Pancreas (tissue), 10 donors: ENCODE measurements at places on chromosomes 13 and 19. TPM values are rescaled to one million over a fixed set of nuclear protein-coding genes. Genes with fewer than 3 reads are reported as not detected.

The ZNF90 gene
- total RNA-seq: 2.4 TPM

The NRTN gene
- 11.2 TPM for total RNA-seq

The SIRT6 gene
- 11.5 TPM for total RNA-seq

The GAPDHS gene
- total RNA-seq: not detected

The KDELR1 gene
- 71.4 TPM for total RNA-seq

The CBY2 gene
- total RNA-seq: not detected

The IRGC gene
- total RNA-seq: not detected

The C19orf47 gene
- total RNA-seq: 4.2 TPM

The DNAJB1 gene
- total RNA-seq: 31.4 TPM

The SPTBN4 gene
- total RNA-seq: 2.1 TPM

The CACNA1A gene
- total RNA-seq: 6.4 TPM

The HSH2D gene
- 2.8 TPM for total RNA-seq

The COG3 gene
- total RNA-seq: 18.3 TPM

The ZNF534 gene
- total RNA-seq: not detected

The MLLT1 gene
- total RNA-seq: 21.6 TPM

The DMKN gene
- 86.7 TPM for total RNA-seq

The NCAN gene
- 0.06 TPM for total RNA-seq
